Posterior vena cava (tissue), 2 donors: ENCODE measurements at places on chromosomes 2 and 18. TPM values are rescaled to one million over a fixed set of nuclear protein-coding genes. Genes with fewer than 3 reads are reported as not detected.

Gene TTR
- not detected for total RNA-seq

Gene LHCGR
- 0.37 TPM for total RNA-seq

Gene PFN4
- 0.67 TPM for total RNA-seq

Gene VWC2L
- total RNA-seq, result not detected

Gene METTL8
- total RNA-seq, result 27.2 TPM

Gene TMEM182
- total RNA-seq, result 3.4 TPM

DNA sequence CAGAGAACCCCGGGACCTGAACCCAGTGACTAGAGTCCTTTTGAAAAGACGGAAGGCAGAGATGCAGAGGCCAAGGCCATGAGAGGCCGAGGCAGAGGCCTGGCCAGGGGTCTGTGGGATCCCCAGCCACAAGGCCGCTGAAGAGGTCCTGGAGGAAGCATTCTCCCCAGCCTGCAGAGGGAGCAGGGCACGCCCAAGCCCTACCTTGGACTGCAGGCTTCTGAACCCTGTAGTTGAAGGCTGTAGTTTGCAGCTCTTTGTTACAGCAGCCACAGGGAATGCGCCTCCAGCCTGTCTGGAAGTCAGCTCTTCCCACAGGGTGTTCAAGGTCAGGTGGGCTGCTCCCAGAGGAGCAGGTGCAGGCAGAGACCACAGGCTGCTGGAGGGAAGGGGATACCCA lies 22.1 kb upstream of the PXDN start:
- peak; percentile 37 for DNase-seq

- no peak for DNase-seq
Measured at GRCh38 chr2:21268197-21268877, 144.6 kb downstream of the TDRD15 start.

GRCh38 chr2:86397986-86398385 lies 43.2 kb upstream of the KDM3A start:
- no peak for DNase-seq

DNA sequence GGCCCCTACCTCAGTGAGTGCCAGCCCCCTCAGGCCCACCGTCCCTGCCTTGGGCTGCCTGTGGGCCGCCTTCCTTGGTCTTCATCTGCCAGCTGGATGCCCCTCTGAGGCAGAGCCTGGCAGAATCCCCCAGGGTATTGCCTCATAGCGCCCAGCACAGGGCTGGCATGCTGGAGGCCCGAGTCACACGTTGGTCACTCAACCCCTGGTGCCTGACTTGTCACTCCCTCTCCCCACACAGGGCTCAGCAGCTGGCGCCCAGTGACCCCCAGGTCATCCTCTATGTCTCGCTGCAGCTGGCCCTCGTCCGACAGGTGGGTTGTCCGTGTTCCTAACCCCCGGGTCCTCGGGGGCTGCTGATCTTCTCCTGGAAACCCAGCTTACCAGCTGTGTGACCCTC lies 108.4 kb upstream of the MCFD2 start:
- no peak for DNase-seq

GRCh38 chr2:187942876-187943275 lies 348.8 kb upstream of the GULP1 start:
- DNase-seq, result no peak

GRCh38 chr2:183389546-183390080 lies 265.4 kb downstream of the NUP35 start:
- DNase-seq, result no peak

DNA sequence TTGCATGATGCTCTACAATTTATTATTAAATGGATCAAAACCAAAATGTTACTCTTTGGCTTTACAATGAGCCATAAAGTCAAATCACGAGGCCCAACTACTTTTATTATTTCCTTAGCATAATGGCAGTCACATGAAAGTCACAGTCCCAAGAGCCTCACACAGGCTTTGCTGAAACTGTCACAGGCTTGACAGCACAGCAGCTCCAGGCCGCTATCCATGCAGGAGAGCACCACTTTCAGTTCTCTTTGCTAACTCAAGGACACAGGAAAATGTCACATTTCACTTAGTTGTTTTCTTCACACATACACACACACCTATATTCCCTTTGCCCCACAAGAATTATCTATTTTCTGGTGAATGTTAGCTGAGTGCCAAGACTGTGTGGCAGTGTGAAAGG lies 11.1 kb upstream of the MSGN1 start:
- no peak for DNase-seq

GRCh38 chr2:218727502-218728165 lies 17.0 kb downstream of the TTLL4 start:
- no peak for DNase-seq

- DNase-seq, result no peak
Measured at GRCh38 chr2:238344517-238344916, 24.2 kb downstream of the TRAF3IP1 start.

DNA sequence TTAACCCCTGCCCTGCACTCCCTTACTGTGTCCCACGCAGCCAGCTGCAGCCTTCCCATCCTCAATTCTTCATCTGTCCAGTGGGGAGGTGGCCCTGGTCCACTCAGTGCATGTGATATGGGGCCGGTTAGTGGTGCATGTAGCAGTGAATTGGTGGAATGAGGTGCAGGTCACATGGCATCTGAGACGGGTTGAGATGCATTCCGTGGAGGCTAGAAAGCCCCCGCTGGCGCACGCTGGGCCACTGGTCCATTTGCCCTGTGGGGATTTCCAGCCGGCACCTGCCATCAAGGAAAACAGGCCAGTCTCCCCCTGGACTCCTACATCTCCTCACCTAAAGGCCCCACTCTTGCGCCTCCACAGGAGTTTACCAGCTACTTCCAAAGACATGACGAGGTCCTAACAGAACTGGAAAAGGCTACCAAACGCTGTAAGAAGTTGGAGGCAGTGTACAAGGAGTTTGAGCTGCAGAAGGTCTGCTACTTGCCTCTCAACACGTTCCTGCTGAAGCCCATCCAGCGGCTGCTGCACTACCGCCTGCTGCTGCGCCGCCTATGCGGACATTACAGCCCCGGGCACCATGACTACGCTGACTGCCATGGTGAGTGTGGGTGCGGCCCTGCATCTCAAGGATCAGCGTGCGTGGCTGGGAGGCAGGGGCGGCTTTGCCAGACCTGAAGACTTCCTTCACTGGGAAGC lies 40.5 kb downstream of the STK25 start:
- no peak for DNase-seq

GRCh38 chr2:195001924-195002323 lies 655.1 kb upstream of the SLC39A10 start:
- DNase-seq, result no peak

DNA sequence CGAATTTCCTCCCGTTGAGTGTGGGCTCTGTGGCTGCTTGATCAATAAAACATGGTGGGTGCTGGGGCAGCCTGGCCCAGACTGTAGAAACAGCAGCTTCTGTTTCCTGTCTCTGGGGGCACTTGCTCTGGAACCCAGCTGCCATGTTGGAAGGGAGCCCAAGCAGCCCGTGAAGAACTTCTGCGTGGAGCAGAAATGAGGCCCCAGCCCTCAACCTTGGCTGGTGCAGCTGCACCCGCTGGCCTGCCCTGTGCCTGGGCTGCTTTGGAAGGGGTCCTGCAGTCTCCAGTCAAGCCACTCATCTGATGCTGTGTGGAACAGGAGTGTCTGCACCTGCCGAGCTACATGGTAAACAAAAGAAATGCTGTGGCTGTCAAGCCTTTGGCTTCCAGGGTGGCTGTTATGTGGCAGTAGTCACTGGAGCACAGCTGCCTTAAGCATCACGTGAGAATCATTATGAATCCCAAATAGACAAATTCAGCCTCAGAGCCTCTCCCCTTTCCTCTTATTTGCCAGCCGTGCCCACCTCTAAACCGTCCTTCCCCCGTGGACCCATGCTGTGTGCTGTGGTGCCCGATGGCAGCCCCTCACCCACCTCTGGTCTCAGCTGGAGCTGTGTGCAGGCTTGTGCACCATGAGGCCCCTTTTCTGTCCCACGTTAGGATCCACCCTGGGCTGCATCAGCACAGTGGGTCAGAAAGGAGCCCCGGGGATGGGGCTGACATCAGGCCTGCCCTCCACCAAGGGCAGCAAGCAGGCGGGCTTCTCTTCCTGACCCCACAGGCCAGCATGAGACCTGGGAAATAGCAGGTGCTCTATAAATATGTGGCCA lies 134.0 kb upstream of the HDAC4 start:
- DNase-seq, result peak; percentile 50

DNA sequence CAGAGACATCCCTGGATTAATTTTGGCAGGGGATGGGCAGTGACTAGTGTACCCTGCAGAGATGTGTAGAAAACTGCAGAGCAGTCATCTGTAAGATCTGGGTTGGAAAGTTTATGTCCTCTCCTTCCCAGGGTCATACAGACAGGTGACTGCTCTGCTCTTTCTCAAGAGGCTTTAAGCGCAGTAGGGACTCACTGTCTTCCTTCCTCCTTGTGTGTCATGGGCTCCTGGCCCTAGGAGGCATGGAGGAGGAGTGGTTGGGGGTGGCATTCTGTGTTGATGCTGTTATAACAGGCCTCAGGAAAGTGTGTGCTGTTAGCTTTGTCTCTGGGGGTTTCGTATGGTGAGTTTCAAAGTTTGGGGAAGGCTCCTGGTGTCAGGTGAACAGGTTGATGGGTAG lies 130.5 kb upstream of the MGAT5 start:
- no peak for DNase-seq

GRCh38 chr2:214127571-214127970 lies 283.3 kb upstream of the VWC2L start:
- DNase-seq, result peak; percentile 86

DNA sequence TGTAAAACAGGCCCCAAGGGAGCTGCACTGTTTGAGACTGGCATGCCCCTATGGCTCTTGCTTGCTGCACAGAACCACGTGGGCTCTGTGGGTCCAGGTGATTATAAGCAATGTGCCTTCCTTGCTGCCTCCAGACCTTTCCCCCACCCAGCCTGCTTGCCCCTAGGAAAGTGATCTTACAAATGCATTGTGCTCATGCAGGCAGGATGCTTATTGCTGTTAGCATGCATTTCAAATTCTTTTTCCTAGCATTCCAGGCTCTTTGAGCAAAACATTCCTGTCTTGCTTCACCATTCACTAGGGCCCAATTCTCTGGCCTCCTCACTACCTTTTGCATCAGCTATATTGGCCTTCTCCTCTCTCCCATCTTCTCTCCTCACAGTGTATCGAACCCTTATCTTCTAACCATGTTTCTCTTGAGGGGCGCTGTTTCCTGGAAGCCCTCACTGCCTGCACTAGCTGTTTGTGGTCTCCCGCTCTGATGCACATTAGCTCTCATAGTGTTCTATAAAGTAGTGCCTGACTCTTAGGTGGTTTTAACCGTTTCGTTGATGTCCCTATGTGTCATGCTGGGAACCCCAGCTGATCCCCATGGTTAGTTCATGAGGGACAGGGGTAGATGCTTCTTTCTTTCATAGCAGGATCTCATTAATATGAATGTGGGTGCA lies 152.9 kb upstream of the EPAS1 start:
- DNase-seq, result no peak

- DNase-seq, result no peak
Measured at GRCh38 chr2:162085090-162085891, 11.3 kb upstream of the DPP4 start.

DNA sequence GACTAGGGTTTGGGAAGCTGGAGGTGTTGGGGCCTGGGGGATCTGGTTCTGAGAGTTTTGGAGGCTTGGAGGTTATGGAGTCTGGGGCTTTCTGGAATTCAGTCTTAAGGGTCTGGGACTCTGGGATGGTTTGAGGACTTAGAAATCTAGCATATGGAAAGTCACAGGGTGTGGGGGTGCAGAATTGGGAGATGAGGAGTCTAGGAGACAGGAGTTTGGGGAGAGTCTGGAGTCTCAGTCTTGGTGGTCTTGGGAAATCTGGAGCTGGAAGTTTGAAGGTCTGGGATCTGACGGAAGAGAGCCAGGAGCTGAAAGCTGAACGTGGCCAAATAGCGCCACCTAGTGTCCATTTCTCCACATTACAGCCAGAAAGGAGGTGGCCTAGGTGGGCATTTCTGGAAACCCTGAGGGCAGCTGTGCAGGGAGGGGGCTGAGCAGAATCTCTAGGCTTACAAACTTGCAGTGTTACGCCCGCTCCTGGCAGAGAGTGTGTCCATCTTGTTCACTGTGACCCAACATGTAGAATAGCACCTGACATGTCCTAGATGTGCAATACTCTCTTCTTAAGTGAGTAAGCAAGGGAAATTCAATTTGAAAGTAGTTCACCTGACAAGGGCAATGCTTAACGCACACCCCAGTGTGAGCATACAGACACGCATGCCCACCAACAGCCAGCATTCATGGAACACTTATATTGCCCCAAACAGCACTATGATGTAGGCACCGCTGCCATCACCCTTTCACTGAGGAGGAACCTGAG lies 204.8 kb downstream of the TFCP2L1 start:
- DNase-seq, result no peak

DNA sequence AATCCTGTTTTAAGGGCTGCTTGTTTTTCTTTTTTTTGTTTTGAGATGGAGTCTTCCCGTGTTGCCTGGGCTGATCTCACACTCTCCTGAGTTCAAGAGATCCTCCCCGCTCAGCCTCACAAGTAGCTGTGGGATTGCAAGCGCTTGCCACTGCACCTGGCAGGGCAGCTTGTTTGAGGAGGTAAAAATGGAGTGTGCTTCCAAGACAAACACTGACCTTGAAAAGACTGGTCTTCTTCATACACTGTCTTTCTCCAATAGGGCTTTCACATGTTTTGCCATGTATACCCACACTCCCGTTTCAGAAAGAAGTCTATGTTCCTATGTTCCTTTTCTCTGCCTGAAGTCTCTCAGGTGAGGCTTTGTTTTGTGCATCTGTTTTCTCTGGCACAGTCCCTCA lies 32.6 kb upstream of the LDAH start:
- DNase-seq, result no peak

GRCh38 chr18:59155153-59155552 lies 15.5 kb downstream of the SEC11C start:
- DNase-seq, result no peak

DNA sequence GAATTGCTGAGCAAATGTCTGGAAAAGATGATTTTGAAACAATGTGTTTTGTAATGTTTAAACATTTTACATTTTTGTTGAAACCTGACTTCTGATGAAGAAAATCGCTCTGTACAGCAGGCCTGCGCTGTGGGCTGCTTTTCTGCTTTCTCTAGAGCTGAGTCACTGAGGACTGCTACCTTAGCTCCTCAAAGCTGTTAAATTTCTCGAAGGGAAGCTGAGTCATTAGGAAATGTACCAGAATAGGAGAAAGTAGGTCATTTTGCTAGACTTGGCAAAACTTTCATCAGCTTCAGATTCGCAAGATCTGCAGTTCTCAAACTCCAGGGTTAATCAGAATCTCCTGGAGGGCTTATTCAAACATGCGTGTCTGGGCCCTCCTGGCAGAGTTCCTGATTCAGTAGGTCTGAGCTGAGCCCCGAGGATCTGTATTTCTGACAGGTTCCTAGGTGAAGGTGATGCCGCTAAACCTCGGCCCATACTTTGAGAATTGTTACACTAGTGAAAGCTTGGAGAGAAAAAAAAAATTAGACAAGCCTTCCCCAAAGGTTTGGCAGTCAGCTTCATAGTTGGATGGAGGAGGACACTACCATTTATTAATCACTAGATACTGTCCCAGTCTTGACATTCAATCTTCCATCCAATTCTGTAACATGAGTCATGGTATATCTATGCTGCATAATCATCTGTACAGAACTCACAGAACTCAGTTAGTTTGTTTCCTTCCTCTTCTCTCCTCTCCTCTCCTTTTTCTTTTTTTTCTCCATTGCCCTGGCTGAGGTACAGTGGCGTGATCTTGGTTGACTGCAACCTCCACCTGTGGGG lies 297.6 kb downstream of the PARD3B start:
- DNase-seq, result peak; percentile 85
